ENCODE measurements at places on chromosomes 3 and 15.

DNA sequence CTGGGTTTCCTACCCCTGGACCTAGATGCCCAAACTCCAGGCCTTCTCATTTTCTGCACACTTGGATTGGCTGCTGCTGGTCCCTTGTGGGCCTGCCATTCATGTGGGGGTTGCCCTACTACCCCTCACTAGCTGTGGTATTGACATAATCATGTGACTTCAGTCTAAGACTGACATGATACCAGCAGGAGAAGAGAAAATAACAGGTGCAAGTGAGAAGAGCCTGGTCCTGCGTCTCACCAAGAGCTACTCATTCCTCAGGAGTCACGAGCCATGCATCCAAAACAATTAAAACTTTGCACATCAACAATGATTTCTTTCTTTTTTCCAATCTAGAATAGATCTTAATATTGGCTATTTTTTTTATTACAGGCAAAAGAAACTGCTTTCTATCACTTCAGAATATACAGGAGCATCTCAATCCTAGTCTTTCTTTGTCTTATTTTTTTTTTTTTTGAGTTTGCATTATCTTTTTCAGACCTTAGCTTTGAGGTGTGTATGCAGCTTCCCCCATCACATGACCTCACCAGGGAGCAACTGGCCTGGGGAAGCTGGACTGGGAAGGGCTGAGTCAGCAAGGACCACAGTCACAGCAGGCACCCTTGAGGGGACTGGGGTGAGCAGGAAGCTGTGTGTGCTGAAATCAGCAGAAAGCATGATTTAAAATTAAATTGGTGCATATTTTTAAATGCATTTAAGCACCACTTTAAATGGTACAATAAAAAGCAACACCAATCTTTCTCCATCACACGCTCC is 27.6 kb downstream of the SLC9A9 start:
- no peak for DNase-seq

GRCh38 chr3:11720304-11720898 is 76.7 kb upstream of the VGLL4 start:
- peak; percentile 58 for DNase-seq

DNA sequence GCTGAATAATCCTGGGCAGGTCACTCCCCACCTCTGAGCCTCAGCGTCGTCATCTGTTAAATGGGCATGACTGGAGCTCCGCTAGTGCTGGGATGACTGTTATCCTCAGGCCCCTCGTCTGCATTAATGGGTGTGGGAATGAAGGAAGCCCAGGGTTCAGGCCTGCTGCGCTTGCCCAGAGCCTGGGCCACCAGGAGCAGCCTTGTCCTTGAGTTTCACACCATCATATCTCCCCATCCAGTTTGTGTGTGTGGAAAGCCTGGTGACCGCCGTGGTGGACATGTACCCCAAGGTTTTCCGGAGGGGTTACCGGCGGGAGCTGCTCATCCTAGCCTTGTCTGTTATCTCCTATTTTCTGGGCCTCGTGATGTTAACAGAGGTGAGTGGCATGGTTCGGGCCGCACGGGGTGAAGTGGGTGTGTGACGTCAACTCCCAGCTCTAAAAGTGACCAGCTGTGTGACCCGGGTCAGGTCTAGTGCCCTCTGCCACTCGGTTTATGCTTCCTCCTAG is 63.5 kb upstream of the SLC6A1 start:
- DNase-seq, result no peak

DNA sequence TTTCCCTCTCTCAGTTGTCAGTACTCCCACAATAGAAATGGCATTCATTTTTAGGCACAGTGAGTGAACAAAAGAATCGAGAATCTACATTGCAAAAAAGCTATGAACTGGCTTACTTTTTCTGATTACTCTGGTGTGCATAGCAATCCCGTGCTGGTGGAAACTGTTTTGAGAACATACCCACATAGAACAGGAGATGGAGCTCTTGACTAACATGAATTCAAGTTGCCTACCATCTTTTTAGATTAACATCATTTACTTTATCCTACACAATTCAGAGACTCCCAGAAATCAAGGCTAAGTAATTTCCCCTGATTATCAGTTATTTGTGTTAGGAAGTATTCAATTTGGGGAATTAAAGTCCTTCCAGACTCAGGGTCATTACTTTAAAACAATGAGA is 326.6 kb downstream of the ARPP21 start:
- no peak for DNase-seq

DNA sequence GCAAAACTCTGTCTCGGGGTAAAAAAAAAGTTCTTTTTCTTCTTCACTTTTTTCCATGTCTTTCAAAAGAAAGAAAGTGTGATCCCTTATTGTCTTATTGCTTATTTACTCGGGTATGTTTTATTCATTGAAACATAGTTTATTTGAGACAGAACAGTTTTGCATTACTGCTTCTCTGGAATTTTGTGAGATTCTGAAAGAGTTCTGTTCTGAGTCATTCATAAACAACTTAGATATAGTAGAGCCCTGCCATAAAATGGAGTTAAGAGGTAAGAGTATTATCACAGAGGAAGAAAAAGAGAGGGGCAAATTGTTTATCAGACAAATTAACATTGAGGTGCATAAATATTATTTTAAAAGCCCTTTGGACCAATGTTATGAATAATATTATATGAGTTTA is 522.2 kb downstream of the ROBO2 start:
- no peak for DNase-seq

GRCh38 chr15:84631706-84632272 is 22.3 kb downstream of the WDR73 start:
- DNase-seq, result no peak

DNA sequence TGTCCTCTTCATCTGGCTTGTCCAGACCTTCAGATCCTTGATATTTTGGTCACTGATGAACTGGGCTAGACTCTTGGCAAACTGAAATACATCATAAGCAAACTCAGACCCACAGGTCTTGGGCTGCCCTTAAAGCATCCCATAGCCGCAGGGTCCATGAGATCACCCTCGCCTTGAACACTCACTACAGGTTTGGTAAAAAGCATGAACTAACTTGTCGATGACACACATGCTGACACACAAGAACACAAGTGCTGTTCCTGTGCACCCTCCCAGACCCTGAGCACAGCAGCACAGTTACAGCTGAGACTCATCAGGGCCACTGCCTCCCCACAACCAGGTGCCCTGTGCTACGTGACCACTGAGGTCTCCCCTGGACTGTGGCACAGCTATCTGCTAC is 21.0 kb downstream of the PFKFB4 start:
- DNase-seq, result no peak

DNA sequence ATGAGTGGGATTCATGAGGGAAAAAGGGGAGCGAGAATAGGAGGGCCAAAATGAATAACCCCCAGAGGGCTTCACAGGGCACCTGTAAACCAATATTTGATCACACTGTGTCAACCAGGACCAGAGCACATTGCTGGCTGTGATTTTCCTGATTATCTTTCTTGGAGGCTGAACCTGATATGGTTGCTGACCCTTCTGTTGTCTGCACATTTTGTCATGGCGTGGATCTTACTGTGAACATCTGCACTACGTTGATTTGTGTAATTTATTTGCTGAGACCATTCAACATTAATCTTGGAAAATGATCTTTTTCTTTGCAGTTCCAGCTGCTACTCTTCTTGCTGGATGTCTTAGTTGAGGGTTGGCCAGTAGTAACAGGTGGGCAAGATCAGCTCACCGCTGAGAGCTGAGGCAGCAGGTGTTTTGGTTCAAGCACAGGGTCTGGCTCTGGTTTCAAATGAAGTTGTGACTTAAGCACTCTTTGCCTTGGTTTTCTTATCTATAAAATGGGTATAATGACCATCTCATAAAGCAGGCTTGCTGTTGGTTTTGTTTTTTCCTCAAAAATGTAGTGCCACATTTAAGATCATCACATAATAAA is 61.2 kb downstream of the ARHGEF26 start:
- DNase-seq, result no peak

DNA sequence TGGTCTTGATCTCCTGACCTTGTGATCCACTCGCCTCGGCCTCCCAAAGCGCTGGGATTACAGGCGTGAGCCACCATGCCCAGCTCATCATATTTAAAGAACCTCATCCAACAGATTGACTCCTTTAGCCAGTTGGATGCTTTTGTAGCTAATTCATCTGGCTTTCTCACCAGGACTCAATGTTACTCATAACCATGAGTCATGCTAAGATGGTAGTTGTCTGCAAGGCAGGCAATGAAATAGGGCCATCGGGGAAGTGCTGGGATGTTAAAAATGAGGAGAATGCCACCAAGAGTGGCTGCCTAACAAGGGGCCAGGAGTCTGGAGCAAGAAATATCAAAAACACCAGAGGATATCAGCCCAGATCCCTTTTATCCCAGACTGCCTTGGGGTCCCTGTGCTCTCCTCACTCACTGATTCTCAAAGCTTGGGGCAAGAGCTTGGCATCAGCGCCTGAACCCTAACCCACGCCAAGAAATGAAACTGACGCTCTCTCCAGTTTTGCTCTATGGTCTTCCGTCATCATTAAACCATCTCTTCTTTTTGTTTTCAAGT is 7.4 kb upstream of the PCOLCE2 start:
- no peak for DNase-seq

GRCh38 chr15:101458908-101459578 is 30.5 kb downstream of the PCSK6 start:
- no peak for DNase-seq

DNA sequence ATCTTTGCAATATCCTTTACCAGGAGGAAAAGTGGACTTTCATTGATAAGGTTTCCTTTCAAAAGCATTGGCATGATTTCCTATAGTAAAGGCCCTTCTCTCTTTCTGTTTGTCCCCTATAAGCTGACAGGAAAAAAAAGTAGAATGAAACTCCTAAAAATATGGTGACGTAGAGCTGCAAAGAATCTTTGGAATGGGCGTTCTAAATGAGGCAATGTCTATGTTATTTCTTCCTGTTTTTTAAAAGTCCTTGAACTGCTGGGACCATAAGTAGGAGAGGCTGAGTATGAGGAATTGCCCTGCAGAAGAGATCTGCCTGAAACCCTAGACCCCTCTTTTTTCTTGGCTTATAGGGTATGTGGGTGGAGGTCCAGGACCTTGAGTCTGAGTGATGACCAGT is 17.2 kb downstream of the ST3GAL6 start:
- DNase-seq, result no peak

DNA sequence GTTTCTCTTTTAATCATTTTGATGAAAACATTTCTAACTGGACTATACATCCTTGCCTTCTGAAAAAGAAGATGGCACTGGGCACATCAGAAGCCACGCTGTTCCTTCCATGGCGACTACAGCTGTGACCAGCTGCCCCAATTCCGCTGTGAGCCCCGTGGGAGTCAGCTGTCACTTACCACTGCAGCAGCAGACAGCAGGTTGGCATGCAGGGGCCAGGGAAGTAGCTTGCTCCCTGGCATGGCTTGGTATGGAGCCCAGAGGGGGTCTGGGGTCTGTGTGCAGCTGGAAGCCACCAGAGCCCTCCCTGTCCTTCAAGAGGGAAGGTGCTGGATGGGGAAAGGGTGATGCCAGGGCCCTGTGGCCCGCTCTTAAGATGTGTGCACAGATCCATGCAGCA is 4.5 kb upstream of the ZXDC start:
- peak; percentile 19 for DNase-seq

GRCh38 chr3:33419948-33420347 is 20.3 kb downstream of the UBP1 start:
- DNase-seq, result no peak

GRCh38 chr3:177569875-177570657 is 372.8 kb upstream of the TBL1XR1 start:
- no peak for DNase-seq

GRCh38 chr3:179929091-179929529 is 107.6 kb downstream of the PEX5L start:
- peak; percentile 57 for DNase-seq

GRCh38 chr15:33768670-33769190 is 199.6 kb upstream of the CHRM5 start:
- no peak for DNase-seq

DNA sequence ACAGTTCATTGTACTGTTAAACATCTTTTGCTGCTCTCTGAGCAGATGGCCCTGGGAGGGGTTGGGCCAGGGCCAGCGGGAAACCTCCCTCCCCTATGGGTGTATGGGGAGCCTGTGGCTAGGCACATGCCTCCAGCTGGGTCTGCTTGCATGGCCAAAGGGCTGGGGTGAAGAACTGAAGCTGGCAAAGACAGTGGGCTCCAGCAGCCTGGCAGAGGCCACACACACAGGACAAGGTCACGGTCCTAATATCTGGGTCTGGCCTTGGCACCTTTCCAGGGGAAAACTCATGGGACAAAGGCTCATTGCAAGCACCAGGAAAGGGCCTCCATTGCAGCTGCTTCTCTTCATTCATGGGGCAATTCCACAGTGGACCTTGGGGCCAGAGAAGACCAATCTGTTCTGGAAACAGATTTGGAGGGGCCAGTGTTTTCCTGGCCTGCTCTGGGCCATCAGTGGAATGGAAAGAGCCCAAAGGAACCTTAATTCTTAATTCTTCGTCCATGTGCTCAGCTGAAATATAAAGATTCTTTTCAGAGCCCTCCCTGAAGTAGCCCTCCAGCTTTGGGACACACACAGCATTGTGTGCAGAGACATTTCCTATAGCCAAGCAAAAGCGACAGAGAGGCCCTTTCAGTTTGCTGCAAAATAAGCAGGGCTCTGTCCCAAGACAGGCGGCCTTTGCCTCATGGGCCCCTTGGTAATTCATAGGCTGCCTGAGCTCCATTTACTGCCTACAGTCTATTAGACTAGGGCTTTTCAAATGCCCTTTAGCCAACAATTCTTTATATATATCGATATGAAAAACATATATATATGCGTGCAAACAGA is 11.3 kb upstream of the LIMD1 start:
- peak; percentile 95 for DNase-seq

- no peak for DNase-seq
Observed at GRCh38 chr3:184816614-184817013, 4.6 kb downstream of the VPS8 start.

- DNase-seq, result no peak
Observed at GRCh38 chr15:79777916-79778315, 118.9 kb downstream of the MTHFS start.

DNA sequence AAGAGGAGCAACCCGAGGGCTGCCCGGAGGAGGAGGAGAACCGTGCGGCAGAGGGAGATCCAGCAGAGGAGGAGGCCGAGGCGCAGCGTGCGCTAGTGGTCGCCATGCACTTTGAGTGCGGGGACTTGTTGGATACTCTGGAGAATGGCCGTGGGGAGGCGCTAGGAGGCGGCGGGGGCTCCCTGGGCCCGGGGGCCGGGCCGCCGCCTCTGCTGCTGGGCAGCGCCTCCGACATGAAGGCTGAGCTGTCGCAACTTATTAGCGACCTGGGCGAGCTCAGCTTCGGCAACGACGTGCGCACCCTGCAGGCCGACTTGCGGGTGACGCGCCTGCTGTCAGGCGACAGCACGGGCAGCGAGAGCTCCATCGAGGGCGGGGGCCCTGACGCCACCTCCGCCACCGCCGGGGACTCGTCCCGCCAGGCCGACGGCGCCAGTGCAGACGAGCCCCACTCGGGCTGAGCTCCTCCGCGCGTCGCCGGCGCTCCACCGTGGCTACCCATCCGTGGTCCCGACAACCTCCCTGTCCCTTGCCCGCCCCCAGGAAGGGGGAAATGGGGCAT is 2.0 kb downstream of the FAM43A start:
- DNase-seq, result peak; percentile 53

GRCh38 chr3:67305160-67305559 is 307.1 kb downstream of the KBTBD8 start:
- no peak for DNase-seq

DNA sequence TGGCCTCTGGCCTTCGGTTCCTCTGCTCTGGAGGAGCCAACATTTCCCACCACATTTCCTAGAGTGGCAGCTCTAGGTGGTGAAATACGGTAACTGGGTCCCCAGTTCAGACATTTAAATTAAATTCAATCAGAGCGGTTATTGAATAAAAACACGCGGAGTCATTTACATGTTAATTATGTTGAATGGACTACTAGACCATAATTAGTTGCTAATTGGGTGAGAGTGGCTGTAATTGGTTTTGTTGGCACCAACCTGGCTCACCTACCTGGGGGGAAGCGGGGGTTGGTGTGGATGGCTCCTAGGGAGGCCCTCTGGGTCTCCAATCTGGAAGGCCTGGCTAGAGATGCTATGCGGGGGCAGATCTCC is 12.7 kb downstream of the SEMA3F start:
- DNase-seq, result no peak
